ENCODE measurements at places on chromosomes 12 and 14.

GRCh38 chr12:49827401-49828099 is 663 bp downstream of the NCKAP5L start:
- no peak for DNase-seq

DNA sequence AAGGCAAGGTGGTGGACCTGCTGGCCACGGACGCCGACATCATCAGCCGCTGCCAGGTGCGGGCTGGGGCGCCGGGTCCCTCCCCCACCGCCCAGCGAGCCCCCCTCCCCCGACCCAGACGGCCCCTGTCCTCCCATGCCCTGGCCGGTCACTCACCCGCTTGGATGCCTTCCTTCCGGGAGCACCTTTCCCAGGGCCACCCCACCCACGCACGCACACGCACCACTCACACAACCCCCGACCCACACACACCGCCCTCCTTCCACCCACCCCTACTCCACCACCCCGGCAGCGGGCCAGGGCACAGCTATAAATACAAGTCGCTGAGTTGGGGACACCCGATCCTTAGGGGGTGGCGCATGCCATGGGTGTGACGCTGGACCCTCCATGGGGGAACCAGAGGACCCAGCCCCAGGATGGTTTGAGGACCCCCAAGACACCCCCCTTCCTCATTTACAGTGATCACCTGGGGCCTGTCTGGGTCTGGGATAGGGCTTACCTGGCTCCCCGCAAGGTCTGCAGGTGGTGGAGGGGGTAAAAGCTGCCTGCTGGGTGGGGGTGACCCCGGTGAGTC is 465 bp downstream of the ADSS1 start:
- DNase-seq, result no peak

DNA sequence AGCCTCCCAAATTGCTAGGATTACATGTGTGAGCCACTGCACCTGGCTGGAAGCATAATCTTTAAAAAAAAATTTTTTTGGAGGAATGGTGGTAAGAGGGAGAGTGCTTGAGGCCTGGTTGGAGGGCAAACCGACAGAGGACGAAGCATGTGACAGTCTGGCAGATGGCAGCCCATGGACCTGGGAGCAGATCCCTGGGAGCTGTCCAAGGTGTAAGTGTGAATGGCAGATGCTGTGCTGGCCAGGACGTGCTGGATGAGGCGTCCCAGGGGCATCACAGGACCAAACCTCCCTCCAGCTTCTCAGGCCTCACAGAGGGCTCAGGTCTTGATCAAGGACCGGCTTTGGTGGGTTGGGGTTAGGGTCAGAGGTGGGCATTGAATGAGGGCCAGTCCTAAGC is 128.4 kb upstream of the NCOR2 start:
- no peak for DNase-seq

- DNase-seq, result no peak
These were observed 2.1 kb upstream of the UBC start for GRCh38 chr12:124916374-124917134.

DNA sequence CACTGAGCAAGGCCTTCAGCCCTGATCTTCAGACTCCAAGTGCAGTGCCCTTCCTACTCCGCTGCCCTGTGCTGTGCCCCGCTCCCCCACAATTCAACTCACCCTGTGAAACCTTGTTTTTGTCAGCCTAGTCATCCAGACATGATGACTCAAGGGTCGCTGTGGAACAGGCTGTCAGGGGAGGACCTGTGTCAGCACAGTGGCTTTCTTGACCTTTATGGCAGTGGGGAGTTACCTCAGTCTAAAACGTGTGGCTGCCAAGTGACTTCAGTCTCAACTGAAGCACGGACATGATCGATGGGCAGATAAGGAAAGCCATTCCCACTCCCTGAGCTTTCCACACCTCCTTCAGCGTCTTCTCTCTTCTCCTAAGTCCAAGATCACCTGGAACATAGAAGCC is 16.3 kb upstream of the FLVCR2 start:
- no peak for DNase-seq

DNA sequence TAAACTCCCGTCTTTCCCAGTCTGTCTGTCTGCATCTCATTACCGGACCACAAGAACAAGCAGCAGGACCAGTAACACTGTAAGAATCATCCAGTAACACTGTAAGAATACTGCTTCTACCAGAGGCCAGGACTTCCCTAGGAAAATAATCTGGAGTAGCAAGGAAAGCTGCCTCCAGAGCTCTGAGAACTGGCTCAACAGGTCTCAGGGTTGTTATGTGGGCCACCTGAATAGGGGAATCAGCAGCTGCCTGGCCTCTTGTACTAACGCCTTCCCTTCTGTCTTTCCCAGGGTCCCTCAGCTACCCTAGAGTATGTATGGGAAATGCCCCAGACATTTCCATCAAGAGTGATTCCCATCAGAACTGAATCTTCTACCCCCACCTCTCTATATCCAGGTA is 954 bp upstream of the SLC39A2 start:
- DNase-seq, result no peak

- no peak for DNase-seq
These were observed 905.1 kb upstream of the USP15 start for GRCh38 chr12:61355105-61355504.

All from cortex of kidney (tissue), 1 donor.